Mesothelial cell of epicardium (in vitro differentiated cells): ENCODE measurements at places on chromosomes 1 and 21.

GRCh38 chr1:244918421-244919319 is 54.3 kb upstream of the HNRNPU start:
- no peak for DNase-seq

- no peak for DNase-seq
Observed at GRCh38 chr1:46800742-46801141, 1.9 kb downstream of the CYP4B1 start.

DNA sequence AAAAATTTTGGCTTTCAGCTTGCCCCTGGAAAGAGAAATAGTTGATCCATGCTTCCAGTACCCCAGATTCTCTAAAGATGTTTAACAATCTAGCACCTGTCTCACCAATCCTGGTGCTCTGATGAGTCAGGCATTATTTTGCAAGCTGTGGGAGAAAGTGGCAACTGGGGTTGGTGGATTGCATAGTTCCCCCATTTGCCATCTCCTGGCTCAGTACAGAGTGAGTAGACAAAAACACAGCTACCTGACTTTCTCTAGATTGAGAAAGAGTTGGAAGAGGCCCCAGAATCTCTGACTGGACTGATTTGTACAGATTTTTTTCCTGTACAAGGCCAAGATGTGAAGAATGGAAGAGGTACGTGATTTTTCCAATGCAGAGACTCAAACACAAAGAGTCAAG is 75.1 kb upstream of the NEGR1 start:
- no peak for DNase-seq

GRCh38 chr1:220012259-220012658 is 34.0 kb downstream of the EPRS1 start:
- DNase-seq: no peak

DNA sequence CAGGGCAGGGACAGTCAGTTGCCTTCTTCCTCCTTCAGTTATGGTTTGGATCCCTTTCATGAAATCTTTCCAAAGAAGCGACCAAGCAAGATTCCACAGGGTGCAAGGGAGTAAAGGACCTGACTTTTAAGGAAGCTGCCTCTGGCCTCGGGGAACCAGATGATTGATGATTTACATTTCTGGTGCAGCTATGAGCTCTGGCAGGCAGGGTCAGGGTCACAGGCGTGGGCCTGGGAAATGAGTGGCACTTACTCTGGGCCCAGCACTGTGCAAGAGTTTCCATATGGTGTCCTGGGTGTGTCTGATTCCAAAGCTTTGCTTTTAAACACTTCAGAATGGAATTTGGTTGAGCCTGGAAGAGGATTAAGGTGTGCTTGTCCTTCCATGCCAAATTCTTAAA is 7.2 kb upstream of the CRABP2 start:
- DNase-seq: no peak

DNA sequence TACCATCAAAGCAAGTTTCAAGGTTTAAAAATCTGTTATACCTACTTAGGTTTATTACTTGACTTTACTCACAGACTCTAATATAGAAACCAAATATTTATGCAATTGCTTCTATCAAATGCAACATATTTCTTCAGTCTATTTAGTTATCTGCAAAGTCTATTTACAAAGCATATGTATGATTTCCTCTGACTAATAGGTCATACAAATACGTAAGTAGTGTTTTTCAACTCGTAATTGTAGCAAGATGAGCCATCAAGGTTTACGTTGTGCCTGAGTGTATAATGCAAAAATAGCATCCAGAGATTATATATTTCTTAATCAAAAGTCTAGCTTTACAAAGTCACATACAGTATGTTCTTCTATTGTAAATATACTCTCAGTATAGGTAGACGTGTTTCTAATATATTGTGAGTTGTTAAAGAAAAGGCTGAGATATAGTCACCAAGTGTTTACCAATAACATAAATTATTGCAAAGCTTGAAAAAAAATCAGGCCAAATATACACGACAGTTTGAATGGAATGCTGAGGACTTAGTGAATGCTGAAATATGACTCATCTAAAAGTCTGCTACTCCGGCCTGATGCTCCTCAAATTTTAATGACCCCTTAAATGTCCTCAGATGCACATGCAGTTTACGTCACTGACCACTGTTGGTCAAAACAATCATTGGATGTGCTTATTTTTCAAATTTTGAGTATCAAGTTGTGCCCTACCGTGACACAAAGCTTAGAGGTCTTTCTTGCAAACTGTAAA is 48.4 kb downstream of the ADAMTS5 start:
- DNase-seq: no peak
